Left hindlimb (tissue), 1 donor: ENCODE measurements at places on chromosomes 11 and 22.

- no peak for DNase-seq
Observed at GRCh38 chr11:77449060-77449521, 24.8 kb downstream of the PAK1 start.

DNA sequence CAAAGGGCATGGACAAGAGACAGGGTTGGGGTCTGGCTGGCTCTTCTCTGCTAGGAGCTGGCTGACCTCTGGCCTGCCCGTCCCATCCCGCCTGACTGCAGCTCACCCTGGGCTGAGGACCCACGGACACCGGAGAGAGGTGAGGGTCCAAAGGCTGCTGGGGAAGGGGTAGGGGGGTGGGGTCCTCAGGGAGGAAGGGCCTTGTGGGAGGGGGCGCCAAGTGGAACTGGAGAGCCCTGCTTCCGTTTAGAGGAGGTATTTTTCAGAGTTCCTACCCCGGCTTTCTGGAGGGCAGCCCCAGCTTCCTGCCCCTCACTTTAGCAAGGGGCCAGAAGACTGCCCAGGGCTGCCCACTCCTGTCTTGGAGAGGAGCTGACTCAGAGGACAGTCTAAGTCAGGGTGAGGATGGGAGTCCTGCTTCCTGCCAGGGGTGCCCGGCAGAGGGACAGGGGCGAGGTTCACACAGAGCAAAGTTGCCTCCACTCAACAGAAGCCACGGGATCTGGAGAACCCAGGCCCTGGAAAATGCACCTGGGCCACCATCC lies 7.1 kb downstream of the LARGE2 start:
- peak; percentile 27 for DNase-seq

DNA sequence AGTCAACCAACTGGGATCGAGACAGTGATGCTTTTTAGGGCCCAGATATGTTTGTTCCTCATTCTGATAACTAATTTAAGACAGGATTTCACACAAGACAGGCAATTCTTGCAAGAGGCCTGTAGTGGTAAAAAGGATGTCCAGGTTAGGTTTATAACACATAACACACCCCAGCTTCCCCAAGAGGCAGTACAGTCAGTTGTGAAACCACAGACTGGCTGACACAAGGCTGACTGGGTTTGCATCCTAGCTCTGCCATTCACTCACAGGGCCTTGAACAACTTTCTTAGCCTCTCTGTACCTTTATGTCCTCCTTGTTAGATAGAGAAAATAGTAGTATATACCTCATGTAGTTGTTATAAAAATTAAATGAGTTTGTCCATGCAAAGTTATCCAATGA lies 55.0 kb upstream of the PTH start:
- no peak for DNase-seq

GRCh38 chr11:76919887-76920746 lies 59.4 kb downstream of the ACER3 start:
- DNase-seq = peak; percentile 76

DNA sequence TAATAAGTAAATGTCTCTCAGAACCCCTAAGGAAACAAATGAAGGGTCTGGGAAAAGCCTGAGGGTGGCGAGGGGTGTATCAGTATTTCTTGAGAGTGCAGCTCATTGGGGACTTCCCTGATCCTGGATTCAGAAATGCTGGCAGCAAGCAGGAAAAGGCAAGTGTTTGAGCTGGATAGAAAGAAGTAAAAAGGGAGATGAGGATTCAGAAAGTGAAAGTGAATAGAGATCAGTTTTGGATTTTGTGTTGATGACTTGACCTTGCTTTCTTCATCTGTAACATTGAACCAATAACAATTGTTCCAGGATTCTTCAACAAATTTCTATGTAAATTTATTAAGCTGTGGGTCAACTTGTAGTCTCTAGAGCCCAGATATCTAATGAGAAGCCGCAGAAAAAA lies 66.9 kb upstream of the CTSC start:
- DNase-seq = no peak

GRCh38 chr11:35174666-35175065 lies 35.7 kb downstream of the CD44 start:
- DNase-seq = no peak

DNA sequence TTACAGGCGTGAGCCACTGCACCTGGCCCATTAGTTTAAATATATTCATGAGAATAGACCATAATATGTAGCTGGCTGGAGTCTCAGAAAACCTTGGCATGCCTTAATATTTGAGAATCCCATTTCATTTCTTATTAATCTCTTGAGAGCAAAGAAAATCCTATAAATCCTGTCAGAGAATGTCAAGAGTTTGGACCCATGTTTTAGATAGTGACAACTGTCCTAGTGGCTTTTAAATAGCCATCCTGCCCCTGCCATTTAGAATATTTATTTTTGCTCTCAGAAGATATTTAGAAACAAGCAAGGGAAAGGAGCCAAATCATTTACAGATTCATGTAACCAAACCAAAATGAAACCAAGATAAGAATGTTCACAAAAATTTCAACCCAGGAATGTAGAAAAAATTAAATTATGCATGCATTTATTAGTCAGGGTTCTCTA lies 107.2 kb downstream of the SWAP70 start:
- DNase-seq = no peak

- DNase-seq = no peak
Observed at GRCh38 chr22:27836181-27836580, 34.6 kb upstream of the MN1 start.

GRCh38 chr22:44633647-44634046 lies 68.4 kb upstream of the PRR5 start:
- no peak for DNase-seq

DNA sequence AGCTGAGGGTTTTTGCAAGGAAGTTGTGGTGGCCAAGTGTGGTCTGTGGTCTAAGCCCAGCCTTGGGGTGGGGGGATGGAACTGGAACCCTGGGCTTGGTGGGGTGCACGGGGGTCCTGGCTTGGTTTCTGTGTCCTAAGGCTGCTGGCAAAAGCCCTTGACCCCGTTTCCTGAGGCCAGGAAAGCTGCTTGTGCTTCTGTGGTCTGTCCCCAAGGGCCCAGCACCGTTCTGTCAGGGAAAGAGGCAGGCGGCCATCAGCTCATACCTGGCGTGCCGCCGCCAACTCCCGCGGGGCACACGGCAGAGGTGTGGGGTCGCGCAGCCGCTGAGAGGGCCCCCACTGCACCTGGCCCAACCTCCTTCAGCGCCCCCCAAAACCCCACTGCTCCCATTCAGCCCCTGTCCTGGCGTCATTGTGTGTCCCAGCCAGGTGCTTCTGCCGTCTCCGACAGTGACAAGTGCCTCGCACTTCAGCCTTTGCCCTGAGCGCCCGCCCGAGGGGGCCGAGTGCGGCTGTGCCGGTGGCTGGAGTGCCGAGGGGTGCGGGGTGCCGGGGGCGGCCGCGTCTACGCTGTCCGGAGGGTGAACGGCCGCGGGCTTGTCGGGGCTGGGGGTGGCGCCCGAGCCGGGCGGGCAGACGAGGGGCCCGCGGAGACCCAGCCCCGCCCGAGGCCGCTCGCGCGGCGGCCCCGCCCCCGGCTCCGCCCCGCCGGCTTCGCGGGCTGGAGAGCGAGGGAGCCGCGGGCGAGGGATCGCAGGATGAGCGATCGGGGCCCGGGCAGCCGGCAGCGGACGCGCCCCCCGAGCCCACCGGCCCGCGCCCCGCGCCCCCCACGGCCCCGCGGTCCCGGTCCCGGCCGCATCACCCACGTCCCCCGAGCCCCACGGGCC lies at the start of gene CNIH2:
CNIH2 (plus strand) TSS at position 705 of the 892 bp plus-strand sequence. CDS start 282 bp downstream, outside the sequence.
- DNase-seq = no peak
